ENCODE measurements at places on chromosomes 2 and 18.

DNA sequence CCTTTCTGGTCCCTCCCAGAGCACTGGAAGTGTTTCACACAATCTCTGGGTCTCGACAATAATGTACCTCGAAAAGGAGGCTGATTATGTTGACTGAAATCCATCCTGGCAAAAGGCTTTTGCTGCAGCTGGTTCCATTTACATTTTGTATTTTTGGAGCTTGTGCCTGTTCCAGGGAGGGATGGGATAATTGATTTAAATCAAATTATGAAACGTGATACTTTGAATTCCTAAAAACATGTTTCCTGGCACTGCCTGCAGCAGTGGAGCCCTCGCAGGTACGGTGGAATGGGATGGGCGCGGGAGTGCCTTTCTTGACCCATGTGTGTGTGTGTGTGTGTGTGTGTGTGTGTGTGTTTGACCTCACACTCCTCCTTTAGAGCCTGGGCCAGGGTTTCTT is 455.5 kb upstream of the MEIS1 start:
- DNase-seq, result no peak

DNA sequence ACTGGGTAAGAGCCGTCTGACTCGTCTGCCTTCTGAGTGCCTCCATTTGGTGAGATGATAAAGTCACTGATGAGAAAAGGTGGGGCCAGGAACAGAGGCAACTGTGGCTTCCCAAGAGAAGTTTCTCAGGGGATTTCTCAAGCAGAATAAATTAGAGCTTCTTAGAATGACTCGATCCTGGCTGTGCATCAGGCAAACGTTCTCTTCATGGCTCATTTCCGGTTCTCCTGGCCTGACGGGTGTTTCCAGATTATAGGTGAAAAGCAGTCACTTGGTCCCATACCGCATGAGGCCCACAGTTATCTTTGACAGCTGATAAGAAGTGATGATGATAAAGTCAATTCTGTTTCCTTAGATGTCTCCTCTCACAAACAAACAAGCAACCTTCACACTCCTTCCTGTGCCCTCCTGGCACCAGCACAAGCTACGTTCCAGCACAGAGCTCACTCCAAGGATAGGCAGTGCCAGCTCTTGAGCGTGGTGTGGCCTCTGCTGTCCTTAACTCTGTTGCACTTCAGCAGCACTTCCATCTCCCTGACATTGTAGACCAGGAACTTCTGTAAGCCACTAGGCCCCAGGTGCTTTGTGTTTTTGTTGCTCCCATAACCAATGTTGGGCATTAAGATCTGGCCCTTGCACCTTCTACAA is 37.8 kb upstream of the KCNF1 start:
- DNase-seq, result no peak

- DNase-seq, result no peak
Observed at GRCh38 chr2:101133492-101134100, 17.6 kb downstream of the TBC1D8 start.

DNA sequence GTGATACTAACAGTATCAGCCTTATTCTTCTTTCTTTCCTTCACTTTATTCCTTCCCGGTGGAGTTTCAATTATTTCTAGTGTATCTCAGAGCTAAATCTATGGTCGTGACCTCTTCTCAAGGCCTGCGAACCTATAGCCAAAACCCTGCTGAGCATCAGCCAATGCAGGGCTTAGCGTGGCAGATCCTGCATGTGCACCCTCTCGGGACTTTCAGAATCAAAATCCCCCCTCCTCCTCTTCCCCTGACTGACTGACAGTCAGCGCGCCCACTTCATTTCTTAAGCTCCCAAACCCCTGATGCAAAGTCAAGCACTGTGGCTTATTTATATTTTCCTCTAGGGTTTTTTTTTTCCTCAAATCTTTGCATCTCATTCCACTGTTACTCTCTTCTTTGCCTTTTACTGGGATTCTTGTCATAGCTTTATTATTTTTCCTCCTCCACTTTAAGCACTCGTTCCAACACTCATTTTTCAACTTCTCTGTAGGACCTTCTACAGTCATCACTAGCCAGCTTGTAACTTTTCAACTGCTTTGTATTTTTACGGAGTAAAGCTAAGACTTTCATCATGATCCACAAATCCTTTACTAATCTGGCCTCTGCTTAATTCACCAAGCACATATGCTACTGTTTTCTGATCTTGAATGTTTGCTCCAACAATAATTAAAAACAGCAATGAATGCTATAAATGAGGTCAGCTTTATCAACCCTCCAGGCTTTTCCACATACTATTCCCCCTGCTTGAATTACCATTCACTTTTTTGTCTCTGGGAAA is 896.5 kb upstream of the PIK3C3 start:
- DNase-seq, result no peak

- no peak for DNase-seq
Observed at GRCh38 chr2:172147944-172148650, 45.4 kb upstream of the DLX2 start.

DNA sequence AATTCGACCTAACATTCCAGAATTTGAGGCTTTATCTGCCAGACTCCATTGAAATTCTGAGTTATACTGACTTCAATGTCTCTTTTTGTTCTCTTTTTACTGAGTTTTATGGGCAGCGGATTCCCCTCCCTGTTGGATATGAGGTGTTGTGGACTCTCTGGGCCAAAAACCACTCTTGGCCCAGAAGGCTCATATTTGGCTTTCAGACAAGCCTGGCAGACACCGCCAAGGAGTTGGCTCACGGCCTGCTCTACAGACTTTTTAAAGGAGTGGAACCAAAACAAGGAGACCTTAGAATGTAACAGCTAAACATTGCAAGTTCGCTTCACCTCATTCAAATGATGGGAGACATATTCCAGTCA is 206.4 kb upstream of the NCKAP5 start:
- peak; percentile 66 for DNase-seq

GRCh38 chr18:13537022-13537780 is 189.2 kb downstream of the FAM210A start:
- no peak for DNase-seq

GRCh38 chr18:5439986-5440696 is 103.7 kb downstream of the EPB41L3 start:
- no peak for DNase-seq

- no peak for DNase-seq
Observed at GRCh38 chr2:161434118-161434517, 18.0 kb downstream of the TBR1 start.

- DNase-seq, result no peak
Observed at GRCh38 chr2:39492716-39493115, 55.6 kb upstream of the MAP4K3 start.

DNA sequence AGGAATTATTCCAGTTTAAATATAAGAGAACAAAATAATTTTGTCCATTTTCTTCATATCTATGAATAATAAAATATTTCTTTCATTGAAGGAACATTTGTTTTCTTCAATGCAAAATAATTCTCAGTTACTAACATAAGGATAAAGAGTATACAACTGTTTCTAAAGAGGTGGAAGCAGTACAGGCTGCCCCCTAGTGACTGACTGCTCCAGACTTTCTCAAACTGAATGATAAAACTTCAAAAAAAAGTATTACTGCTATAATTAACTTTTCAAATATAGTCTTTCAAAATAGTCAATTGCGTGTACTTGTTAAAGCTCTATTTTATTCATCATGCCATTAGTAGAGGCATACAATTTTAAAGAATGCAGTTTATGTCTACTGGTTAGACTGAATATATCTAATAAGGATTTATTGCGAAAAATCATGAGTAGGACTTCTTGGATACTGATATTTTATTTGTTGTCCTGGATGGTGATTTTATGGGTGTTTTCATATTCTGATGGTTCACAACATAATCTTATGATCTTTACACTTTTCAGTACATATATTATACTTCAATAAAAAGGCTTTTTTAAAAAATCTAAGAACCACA is 100.1 kb downstream of the WDPCP start:
- DNase-seq, result no peak

- DNase-seq, result no peak
Observed at GRCh38 chr2:241035142-241035817, 36.9 kb downstream of the SNED1 start.

GRCh38 chr2:223251656-223252229 is 199.8 kb downstream of the KCNE4 start:
- DNase-seq, result no peak

- no peak for DNase-seq
Observed at GRCh38 chr18:67154979-67155378, 361.5 kb downstream of the DSEL start.

DNA sequence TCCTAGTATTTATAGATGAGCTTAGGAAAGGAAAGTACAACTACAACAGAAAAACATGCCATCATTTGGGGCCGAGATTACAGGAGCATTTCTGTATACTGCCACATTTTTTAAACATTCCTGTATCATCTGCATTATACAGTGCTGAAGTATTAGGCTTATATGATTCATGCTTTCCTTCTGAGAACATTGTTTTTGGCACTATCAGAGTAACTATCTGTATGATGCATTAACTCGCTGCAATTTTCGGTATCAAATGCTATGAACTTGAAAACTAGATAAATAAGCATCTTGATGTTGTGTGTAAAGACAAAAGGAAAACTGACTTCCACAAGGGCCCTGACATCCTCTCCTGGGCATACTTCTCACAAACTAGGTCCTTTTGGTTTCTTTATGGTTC is 102.0 kb downstream of the RIT2 start:
- DNase-seq, result no peak

- no peak for DNase-seq
Observed at GRCh38 chr2:208148803-208149202, 2.8 kb upstream of the CRYGB start.

DNA sequence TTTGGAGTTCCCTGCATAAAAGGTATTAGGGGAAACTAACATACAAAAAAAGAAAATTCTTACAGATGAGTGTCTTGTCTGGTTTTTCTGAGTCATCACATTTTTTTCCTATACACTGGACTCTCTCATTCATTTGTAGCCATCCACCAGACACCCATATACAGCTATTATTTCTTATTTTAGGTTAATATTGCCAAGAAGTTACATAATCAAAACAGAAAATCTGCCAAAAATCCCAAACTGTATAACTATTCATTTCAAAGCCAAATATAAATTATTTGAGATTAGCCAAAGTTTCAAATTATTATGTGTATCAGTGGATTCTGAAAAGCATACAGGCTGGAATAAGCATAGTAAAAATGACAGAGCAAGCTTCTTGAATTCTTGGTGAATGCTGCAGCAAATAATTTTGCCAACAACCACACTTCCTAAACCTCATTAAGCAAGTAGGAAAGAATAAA is 191.2 kb downstream of the NCKAP5 start:
- DNase-seq, result no peak

DNA sequence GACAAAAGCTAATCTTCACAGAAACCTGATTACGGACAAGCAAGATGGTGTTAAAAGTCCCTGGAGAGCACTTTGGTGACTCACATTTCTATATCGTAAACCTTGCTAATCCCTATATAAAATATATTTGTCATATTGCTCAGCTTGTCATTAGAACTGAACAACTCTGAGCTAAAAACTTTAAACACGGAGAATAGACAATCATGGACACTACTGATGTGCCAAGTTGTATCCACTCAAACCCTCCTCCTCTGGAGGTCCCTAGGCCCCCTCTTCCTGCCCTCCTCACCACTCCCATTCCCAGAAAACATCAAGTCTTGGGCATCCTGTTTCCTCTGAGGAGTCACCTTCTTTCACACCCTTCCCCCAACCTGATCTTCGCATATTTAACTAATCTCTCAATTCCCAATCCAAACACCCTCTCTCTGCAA is 138.7 kb upstream of the PID1 start:
- no peak for DNase-seq

GRCh38 chr2:18373081-18373480 is 187.4 kb downstream of the RDH14 start:
- DNase-seq, result no peak

DNA sequence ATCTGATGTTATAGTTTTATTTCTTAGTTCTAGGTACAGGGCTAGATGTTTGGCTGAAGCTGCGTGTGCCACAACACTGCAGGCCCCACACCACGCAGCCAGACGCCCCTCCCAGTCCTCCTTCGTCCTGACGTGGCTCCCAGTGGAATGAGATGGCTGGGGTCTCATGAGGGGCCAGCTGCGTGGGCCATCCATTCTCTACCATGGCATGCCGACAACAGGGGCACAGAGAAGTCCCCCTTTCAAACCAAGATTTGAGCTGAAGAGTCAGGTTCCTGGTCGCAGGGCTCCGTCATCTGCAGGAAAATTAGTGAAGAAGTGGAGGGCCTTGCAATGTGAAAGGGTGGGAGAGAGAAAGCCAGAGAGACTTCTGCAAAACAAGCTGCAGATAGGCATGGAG is 64.5 kb downstream of the PARD6G start:
- DNase-seq, result no peak

- DNase-seq, result no peak
Observed at GRCh38 chr18:58538604-58539386, 90.1 kb downstream of the ALPK2 start.

DNA sequence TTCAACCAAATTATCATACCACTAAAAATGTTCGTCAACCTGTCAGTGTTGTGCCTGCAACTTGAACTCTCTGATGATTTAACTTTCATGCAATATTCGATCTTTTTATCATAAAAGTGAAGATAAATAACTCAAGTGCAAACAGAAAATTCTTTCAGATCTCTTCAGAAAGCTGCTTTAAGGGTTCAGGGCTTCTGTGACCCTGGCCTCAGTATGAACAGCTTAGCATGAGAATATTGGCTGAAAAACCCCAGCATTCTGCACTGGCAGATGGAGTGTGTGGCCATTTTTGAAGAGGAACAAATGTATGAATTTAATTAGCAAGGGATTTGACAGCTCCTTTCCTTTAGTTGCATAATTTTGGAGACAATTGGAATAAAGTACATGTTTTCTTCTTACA is 851.4 kb upstream of the SOX11 start:
- DNase-seq, result no peak

DNA sequence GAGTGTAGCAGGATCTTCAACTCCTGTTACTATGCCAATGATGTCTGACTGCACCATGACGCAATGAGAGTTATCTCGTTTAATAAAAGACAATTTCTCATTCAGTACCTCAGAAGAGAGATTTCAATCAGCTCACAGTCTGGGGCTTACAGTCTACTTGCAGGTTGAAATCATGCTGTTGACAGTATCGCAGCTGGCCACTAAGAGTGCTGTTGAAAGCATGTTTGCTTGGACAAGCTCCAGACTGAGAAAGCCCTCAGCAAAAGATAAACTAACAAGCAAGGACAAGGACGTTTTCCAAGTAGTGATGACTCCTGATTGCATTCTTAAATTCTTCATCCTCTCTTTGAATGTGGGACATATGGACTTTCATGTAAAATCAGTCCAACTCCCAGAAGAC is 145.2 kb upstream of the SYT4 start:
- DNase-seq, result no peak

DNA sequence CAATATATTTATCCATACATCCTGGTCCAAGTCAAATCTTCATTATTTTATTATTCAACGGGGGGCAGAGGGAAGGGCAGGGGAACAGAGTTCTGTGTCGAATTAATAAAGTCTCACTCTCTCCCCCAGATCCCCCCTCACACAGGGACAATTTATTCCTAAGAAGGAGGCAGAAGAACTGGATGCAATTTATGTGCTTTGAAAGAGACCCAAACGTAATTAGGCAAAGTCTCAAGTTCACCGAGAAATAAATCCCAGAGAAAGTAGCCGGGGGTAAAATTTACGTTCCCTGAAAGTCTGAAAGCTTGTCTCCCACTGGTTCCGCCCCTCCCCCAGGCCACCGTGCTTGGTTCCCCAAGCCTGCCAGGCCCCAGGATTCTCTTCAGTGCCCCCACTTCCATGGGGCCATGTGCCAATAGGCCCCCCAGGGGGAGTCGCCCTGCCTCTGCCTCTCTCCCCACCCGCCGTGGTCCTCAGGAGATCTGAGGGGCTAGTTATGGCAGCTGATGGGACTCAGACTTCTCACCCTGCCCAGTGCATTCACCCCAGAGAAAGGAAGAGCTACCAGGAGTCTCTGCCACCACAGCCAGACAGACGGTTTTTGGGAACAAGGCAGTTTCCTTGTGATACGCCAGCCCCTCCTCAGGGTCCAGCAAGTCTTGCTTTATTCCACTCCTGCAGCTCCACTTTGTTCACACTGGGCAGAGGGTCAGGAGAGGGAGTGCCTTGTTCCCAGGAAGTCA is 215.5 kb downstream of the CYP26B1 start:
- DNase-seq, result no peak

All from C1 segment of cervical spinal cord (tissue), 14 donors.